SJSA1 (cell line): ENCODE measurements at places on chromosomes 1 and 21.

GRCh38 chr1:22418933-22419382 lies 32.7 kb upstream of the ZBTB40 start:
- DNase-seq, result no peak

DNA sequence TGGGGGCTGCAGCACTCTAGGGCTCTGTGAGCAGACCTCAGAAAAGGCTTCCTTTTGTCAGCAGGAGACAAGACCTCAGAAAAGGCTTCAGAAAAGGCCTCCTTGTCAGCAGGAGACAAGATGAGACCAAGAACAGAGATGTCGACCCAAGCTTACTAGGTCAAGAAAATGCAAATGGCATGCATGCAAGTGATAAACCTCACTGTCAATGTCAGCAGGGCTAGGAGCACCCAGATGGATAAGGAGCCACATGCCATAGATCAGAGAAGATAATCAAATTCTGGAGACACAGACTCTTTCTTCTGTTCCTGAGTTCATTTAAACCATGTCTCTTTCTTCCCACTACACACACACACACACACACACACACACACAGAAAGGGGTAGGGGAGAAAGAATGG lies 285.9 kb downstream of the CHRM3 start:
- no peak for DNase-seq

DNA sequence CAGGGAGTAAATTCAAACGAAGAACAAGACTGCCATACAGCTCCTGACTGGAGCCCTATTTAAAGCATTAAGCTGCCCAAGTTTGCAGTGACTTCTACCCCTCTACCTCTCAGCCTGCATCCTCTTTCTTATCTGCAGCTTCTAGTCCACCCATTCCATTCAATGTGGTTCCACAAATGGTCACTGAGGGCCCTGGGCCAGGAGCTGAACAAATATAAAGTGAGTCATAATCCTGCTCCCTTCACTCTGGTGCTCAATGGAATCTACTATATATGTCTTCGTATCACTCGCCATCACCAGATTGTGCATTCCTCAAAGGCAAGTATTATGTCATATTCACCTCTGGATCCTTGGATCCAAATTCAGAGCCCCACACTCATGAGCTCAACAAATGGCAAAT lies 398.7 kb downstream of the BRINP2 start:
- no peak for DNase-seq

DNA sequence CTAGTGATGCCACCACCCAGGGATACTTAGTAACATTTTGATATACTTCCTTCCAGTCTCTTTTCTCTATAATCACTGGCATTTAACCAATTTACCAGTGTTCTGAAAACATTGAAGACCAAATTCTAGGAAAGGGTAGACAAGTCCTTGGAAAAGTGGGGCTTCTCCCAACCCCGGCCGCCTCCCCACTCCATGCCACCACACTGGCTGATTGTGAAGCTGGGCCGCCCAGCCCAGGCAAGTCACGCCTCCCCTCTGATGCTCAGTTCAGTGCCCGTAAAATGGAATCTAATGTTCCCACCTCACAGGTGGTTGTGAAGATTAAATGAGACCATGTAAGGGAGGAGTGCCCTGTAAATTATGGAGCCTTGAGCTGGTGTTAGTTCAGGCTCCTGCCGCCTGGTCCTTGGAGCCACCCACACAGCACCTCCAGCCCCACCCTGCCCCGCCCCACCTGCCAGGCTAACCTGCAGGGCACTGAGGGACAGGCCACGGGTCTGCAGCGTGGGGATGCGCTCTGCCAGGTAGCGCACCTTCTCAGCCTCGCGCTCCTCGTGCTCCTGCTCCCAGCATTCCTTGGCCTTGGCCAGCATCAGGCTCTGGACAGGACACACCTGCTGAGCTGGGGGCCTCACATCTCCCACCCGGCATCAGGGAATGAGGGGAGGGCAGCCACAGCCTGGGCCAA lies 7.3 kb downstream of the TNNI1 start:
- no peak for DNase-seq

DNA sequence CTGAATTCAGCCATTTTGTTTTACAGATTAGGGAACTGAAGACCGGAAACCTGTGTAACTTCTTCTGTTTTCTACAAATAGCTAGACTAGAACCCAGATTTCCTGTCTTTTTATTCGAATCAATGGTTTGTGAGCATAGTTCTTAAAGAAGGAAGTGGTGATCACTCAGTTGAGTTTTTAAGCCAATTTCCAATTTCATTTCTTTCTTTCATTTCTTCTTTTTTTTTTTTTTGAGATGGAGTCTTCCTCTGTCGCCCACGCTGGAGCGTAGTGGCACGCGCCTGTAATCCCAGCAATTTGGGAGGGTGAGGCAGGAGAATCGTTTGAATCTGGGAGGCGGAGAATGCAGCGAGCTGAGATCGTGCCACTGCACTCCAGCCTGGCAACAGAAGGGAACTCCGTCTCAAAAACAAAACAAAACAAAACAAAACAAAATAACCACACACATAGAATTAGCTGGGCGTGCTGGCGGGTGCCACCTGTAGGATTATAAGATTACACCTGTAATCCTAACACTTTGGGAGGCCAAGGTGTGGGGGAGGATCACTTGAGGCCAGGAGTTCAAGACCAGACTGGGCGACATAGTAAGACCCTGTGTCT lies 3.0 kb upstream of the MDM4 start:
- no peak for DNase-seq

- DNase-seq, result no peak
Measured at GRCh38 chr1:247322442-247322841, 9.2 kb downstream of the ZNF496 start.

DNA sequence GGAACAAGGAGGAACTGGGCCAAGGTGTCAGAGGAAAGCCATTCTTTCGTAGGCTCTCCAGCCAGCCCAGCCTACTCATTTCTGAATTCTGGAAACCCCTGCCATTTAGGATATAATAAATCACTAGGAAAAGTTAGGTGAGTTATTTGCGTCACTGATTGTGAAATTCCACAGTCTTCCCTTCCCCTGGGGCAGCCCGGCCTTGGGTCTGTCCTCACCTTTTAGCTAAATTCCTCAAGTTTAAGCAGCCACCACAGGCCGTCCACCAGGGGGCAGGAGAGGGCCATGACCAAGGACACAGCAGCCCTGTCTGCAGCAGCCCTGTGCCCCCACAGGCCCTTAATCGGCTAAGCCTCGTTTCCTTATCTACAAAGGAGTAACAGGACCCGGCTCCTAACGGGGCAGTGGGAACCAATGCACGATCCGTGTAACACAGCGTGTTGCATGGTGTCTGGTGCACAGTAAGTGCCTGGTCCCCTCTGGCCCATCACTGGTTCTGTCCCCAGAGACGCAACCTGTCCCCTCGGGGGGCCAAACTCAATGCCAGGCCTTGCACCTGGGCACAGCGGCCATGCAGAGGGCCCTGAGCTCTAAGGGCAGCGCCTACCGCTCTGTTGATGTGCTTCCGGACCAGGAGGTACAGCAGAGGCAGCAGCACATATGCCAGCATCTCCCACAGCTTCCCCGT lies 18.1 kb downstream of the GPR157 start:
- DNase-seq, result peak; percentile 74

DNA sequence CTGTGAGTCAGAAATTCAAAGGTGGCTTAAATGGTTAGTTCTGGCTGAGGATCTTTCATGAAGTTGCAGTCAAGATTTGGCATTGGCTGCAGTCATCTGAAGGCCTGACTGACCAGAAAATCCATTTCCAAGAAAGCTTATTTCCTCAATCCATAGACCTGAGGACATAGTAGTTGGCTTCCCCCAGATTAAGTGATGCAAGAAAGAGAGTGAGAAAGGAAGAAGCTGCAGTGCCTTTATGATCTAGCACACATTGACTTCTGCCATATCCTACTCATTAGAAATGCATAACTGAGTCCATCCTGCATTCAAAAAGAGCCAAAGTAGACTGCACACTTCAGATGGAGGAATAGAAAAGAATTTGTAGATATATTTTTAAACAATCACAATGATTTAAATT lies 222.6 kb downstream of the COL24A1 start:
- DNase-seq, result no peak

- no peak for DNase-seq
Measured at GRCh38 chr1:171597203-171597602, 24.8 kb upstream of the MYOCOS start.

- DNase-seq, result no peak
Measured at GRCh38 chr1:150543500-150544143, 5.6 kb upstream of the ADAMTSL4 start.

DNA sequence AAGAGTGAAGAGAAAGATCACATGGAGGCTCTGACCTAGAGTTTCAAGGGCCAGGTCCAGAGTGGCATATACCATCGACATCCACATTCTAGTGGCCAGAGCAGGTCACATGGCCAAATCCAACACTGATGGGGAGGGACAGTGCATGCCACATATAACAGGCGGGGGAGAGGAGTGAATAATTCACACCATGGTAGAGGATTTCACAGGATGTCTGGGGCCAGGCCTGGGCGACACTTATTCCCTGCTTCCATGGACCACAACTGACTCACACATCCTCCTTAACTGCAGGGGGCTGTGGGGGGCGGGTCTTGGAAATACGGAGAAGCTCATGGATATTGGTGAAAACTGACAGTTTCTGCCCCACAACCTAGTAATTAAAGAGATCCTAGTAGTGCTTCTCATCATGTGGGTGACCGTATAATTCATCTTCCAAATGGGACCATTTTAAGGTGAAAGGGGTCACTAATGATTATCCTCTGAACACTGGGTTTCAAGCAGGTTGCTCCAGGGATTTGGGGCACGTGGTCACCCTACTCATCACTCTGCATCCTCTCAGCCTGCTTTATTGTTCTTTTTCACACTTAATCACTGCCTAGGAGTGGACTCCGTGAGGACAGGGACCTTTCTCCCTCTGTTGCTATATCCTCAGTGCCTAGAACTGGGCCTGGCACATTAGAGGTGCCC lies 44.0 kb downstream of the IGSF21 start:
- DNase-seq, result no peak

- DNase-seq, result no peak
Measured at GRCh38 chr1:213958346-213958745, 29.4 kb upstream of the PROX1 start.

- DNase-seq, result no peak
Measured at GRCh38 chr1:13797397-13797796, 97.4 kb downstream of the PRDM2 start.

DNA sequence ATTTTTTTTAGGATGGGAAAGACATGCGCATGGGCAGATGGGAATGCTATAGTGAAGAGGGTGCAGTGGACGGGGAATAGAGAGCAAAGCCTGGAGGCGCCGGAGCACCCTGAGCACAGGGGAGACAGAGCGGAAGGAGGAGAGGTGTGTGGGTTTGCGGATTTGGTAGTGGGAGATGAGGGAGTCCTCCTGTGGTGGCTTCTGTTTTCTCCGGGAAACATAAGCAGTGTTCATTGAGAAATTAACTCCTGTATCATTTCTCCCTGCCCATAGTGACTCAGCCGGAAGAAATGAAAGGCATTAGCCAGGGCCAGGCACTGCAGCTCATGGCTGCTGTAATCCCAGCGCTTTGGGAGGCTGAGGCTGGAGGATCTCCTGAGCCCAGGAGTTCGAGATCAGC lies 4.7 kb upstream of the PTPRF start:
- peak; percentile 28 for DNase-seq

GRCh38 chr1:33512226-33513011 lies 40.0 kb downstream of the ZSCAN20 start:
- DNase-seq, result no peak

- DNase-seq, result no peak
Measured at GRCh38 chr1:205930195-205930577, 13.1 kb downstream of the SLC26A9 start.

- peak; percentile 49 for DNase-seq
Measured at GRCh38 chr1:59678040-59678439, 136.7 kb upstream of the HOOK1 start.

DNA sequence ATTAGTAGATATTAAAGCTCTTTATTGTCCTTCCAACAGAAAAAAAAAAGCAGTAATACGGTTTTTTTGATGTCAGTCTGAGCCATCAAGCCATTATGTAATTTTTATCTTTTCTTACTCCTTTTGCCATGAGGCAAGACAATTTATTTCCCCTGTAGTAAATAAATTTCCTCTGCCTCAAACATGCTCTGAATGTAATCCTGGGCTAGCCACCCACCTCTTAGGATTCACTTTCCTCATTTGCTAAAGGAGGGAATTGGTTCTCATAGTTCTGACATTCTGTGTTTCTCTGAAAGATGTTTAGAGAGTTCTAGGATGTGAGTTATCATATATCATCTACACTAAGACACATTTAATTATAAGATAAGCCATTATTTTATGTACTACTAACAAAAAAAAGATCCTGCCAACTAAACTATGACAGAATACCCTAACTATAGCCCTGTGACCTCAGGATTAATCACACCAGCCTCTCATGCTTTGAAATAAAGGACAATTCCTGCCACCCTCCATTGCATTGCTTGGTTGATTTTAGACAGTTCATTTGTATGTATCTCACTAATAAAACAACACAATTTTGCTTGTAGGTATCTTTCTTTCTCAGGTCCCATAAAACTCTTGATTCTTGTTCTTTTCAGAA lies 34.0 kb upstream of the RAP1A start:
- DNase-seq, result no peak

DNA sequence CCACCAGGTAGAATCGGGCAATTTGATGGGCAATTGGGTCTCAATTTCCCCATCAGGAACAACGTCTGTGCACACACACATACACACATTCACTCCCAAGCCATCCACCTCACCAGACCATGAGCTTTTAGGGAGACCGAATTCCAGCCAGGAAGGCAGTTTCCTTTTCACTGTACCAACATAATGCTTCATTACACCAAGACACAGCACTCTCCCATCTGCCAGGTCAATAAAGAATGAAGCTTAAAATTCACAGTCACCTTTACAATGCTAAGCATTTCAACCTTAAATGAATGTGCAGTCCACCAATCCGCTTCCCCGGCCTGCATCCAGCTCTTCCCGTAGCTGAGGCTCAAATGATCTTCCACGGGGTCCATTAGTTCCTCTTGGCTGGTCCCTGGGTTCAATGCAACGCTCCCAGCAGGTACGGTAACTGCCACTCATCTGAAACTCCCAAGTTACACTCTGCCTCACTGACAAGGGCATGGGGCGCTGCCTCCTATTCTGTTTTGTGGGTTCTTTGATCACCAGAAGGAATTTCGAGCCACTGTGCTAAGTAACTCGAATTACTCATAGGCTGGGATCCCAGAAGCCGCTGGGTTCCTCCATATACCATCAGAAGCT lies 105.0 kb downstream of the SIM2 start:
- DNase-seq, result no peak

DNA sequence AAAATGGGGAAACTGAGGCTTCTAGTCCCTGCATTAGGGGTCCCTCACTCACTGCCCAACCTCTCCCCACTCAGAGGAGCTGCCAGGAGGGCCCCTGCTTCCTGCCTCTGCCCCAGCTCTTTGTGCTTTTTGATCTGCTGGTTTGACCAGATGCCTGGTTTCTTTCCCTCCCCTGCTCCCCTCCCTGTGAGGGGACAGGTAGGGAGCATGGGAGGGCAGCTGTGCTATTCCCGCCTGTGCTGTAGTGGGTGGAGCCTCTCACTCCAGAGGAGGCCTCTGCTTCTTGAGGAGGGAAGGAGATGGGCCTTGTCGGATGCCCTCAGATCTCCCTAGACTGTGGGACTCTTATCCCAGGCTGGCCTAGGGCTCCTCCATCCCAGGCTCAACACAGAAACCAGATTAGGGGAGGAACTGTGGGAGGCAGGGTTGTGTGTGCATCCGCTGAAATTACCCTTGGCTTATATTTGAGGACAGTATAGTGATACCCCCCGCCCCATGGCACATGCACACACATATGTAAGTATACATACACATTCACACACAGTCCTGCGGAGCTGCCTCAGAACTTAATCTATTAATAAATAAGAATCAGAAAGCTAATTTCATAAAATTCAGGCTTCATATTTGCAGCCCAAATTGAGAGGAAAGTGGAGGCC lies 4.6 kb downstream of the BOLA1 start:
- no peak for DNase-seq

GRCh38 chr1:67651031-67651430 lies 34.0 kb upstream of the GADD45A start:
- no peak for DNase-seq

GRCh38 chr1:204989266-204990058 lies 53.5 kb upstream of the CNTN2 start:
- peak; percentile 57 for DNase-seq
